CD4-positive, alpha-beta T cell treated with Interleukin-21 for 1 hour (primary cell): ENCODE measurements at places on chromosomes 11 and 22.

DNA sequence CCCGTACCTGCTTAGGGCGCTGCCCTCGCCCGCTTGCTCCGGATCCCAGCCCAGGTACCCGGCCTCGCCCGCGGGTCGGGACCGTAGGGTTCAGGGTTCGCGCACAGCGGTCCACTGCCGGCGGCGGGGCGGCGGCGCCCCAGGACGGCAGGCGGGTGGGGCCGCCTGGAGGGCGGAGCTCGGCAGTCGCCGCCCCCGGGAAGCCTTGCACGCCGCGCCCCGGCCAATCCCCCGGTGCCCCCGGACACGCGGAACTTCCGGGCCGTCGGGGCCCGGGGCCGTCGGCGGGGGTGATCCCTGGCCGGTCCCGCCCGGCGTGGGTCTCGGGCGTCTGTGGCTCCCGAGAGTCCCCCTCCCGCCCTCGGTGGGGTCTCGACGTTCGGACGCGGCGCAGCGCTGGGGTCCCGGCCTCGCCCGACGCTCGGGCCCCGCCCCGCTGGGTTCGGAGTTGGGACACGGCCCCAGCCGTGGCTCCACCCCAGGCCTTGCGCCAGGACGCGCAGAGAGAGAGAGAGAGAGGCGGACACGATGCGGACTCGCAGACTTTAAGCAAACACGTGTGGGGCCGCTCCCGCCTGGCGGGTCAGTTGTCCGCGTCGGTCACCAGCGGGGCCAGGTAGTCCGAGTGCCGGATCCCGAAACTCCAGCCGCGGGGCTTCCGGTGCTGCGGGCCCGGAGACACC is at the start of gene TYMP:
Gene TYMP, minus strand, starts transcription at position 116 of the 683 bp plus-strand sequence. CDS start 303 bp downstream, outside the sequence.
- DNase-seq = peak; percentile 82

- peak; percentile 71 for DNase-seq
These were observed 41.8 kb upstream of the AMPD3 start for GRCh38 chr11:10413268-10413667.

- DNase-seq = no peak
These were observed 27.8 kb downstream of the LGR4 start for GRCh38 chr11:27444801-27445215.

DNA sequence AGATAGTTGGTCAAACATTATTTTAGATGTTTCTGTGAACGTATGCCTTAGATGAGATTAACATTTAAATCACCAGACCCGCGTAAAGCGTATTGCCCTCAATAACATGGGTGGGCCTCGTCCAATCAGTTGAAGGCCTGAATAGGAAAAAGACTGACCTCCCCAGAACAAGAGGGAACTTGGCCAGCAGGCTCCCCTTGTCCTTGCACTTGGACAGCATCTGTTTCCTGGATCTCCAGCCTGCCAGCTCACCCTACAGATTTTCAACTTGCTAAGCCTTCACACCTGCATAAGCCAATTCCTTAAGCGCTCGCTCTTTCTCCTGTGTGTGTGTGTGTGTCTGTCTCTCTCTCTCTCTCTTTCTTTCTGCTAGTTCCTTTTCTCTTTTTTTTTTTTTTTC is 8.2 kb downstream of the TOM1 start:
- DNase-seq = no peak

- DNase-seq = no peak
These were observed 2.0 kb downstream of the PDGFD start for GRCh38 chr11:104161751-104162450.

DNA sequence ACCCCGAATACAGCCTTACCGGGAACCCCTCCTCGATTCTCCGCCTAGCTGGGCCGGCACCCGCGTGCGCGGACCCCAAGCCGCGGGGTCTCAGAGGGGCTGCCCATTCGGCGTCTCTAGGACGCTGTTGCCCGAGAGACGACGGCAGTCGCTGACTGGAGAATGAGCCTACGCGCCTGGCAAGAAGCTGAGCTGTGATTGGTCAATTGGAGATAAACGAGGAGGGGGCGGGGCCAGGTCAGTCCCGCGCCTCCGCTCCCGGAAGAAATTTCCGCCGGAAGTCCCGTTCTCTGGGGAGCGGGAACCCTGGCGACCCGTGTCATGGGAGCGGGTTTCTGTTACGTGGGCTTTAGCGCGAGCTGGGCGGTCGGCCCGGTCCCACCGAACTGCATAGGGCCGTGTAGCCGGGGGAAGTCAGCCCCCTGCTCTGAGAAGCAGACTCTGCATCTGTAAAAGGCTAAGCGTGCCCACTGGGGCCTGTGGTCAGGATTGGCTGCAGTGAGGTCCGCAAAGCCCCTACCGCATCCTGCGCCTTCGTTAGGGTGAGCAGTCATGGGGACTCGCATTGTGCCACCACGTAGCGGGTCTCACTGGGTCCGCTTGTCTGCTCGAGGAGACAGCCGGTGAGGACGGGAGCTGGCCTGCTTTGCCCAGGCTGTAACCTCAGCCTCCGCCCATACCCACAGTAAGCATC is at the start of gene EFCAB6:
Gene EFCAB6, minus strand, starts transcription at position 157 of the 694 bp plus-strand sequence. CDS start 29,987 bp downstream, outside the sequence.
- peak; percentile 91 for DNase-seq

- no peak for DNase-seq
These were observed 188.4 kb downstream of the ADAMTS15 start for GRCh38 chr11:130636722-130637464.

DNA sequence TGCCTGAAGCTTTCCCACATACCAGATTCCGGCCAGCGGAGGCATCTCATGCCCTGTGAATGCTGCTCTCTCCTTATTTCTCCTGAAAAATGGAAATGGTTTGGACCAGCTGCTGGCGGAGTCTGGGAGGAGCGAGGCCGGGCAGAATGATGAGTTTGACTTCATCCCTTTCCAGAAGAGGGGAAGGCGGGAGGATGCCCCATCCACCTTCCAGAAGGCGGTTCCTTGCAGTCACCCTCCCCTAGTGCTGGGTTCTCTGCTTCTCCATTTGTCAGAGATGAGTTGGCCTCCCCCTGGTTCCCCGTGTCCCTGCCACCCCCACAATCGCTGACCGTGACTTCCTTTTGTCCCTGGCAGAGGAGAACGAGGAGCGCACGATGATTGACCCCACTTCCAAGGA is 75.6 kb downstream of the PARVB start:
- DNase-seq = no peak

DNA sequence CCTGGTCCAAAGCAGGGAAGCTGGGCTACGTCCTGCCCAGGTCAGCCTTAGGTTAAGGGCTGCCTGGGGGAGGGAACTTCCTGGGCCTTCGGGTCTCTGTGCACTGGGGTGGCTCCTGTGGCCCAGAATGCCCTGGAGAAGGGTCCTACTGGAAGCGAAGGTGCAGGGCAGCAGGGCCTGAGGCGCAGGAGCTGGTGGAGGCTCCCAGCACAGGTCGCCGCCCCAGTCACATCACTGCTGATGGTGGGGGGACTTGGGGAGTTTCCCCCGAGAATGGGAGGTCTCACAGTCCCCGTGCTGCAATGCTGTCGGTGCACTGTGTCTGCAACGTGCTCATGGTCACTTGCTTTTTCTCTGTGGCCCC is 815 bp upstream of the SMIM38 start:
- DNase-seq = no peak

DNA sequence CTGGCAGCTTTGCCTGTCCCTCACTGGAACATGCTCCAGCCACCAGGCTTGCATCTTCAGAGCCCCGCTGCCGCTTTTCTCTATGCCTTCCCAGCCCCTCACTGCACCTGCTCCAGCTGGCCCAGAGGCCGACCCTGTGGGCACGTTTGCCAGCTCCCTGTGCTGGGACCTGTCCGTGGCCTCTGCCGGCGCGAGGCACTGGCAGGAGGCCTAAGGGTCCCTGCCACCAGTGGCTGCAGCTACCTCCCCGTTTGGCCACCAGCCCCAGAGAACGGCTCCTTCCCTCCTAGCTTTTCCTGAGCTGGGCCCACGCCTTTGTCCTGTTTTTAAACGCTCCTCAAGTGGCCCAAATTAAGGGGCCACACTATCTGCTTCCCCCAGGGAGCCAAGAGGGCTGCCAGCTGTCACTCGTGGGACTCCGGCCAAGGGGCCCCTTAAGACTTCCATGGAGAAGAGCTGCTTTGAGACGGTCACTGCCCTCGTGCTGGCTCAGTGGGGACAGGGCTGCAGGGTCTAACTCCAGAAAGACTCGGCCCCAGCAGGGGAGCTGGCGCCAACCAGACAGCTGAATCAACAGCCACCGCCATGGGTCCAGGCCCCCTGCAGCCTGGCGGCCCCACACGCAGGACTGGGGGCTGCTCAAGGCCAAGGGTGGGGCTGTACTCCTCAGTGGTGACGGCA is 24.6 kb upstream of the WNT7B start:
- no peak for DNase-seq

DNA sequence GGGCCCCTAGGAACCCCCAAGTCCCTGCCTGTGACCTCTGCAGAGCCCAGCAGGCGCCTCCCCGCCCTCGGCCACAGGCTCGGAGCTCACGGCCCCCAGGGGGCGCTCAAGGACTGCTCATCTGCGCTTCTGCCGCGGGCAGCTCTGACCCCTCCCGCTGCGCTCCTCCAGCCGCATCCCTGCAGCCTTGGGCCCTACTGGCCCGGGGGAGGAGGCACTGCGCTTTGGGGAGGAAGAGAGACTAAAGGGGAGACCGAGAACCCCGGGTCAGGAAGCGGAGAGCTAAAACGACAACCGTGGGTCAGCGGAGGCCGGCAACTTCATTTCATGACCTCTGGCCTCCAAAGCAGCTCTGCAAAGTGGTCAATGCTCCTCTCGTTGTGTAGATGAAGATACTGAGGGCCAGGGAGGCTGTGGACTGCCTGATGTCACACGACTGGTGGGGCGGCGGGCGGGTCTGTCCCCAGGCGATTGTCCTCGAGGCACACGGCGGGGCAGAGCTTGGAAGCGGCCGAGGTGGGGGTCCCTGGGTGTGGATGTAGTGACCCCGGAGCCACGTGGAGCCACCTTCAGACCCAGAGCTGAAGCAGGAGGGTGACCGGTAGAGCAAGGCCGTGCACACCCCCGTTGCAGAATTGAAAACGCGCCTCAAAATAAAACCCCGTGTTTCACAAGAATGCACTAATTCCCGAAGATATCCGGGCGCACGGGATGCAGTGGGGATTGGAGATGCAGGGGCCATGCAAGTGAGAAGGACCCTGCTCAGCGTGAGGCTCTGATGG is 2.7 kb upstream of the KRTAP5-6 start:
- DNase-seq = peak; percentile 78

GRCh38 chr11:15981292-15981691 is 375.1 kb downstream of the SOX6 start:
- no peak for DNase-seq

DNA sequence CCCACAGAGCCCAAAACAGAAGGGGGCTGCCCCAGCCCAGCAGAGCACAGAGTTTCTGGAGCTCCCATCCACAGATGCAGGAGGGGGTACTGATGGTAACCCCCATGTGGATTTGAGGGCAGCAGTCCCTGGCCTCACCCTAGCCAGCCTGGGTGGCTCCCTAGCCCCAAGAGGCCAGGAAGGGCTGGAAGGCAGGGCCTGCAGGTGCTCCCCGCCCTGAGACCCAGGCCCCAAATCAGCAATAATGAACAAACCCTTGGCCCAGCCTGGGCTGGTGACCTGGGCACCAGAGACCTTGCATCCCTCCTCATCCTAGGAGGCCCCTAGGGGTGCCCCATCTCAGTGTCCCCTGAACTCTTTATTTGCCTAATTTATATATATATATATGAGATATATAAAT is 61.6 kb downstream of the MORC2 start:
- DNase-seq = no peak

GRCh38 chr11:87219266-87219665 is 181.5 kb downstream of the TMEM135 start:
- DNase-seq = peak; percentile 10

- DNase-seq = no peak
These were observed 203.9 kb upstream of the BLID start for GRCh38 chr11:122319691-122320620.

DNA sequence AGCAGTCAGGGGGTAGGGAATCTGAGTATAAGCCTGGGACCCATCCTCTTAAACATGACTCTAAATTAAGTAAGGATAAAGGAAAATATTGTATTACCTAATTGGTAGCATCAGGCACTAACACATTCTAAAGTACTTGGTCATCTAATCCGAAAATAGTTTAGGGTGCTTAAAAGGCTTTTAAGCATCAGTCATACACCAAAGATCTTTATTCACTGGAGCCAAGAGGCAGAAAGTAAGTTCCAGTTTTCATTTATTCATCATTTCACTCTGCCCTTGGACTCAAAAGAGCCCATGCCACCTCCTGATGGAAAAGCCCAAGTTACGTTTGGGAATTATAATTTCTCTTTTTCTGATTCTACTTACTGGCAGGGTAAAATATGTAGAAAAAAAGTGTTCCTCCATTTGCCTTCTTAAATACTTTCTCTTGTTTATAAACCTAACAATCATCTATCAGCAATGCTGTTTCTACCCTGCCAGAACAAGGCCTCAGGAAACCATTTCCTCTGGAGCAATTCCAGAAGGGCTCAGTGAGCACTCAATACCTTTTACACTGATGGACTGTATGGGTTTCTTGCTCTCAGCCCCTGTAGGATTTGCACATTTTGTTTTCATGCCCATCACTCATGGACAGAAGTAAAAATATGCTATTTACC is 120.1 kb upstream of the SLC5A12 start:
- DNase-seq = no peak

GRCh38 chr11:70159627-70160570 is 43.2 kb upstream of the FADD start:
- no peak for DNase-seq

GRCh38 chr22:23495614-23496444 is 84.3 kb downstream of the IGLL1 start:
- DNase-seq = no peak

- DNase-seq = no peak
These were observed 48.2 kb downstream of the MICAL3 start for GRCh38 chr22:17976121-17976520.

DNA sequence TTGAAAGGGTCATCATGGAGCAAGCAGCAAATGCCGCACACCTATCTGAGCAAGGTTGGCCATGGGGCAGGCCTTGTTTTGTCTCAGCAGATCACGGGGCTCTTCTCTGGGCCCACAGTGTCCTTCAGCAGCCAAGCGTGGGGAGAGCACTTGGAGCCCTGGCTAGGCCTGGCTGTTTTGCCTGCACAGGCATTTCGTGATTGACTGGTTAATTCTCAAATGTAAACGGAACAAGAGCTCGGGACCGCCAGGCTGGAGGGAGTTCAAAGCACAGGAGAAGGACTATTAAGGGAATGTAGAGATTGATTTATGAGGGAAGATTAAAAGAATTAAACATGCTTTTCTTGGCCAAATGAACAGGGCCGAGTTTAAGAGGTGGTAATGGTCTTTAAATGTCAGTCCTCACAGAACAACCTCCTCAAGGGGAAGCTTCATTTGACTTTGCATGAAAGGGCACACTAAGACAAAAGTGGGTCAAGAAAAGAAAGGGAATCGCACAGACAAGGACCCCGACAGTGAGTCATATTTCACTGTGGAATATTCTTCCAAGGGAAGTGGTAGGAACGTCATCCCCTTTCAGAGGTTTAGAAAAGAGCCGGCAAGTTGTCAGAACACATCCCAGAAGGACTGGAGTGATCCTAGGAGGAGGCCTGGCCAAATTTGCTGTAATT is 20.7 kb downstream of the SPON1 start:
- no peak for DNase-seq

- DNase-seq = no peak
These were observed 58.7 kb upstream of the TNRC6B start for GRCh38 chr22:40118979-40119378.

DNA sequence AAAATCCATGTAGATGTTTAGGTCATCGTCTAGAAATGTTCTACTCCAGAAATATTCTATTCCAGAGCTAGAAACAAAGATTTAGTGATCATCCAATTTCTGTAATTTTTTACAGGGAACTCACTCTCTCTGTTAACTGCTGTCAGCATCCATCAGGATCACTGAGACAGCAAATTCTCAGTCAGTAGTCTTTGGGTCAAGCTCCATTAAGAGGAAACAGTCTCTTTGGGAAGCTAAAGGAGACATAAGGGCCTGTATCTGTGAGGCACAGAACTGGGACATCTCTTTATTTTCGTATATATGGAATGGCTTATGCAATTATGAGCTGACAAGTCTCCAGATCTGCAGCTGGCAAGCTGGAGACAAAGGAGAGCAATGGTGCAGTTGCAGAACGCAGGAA is 48.3 kb downstream of the PIK3C2A start:
- DNase-seq = no peak
